NCI-H1694 (cell line): ENCODE measurements at places on chromosomes 6 and 20.

GRCh38 chr6:46653439-46654195 is 842 bp downstream of the SLC25A27 start:
- no peak for DNase-seq

GRCh38 chr6:161367472-161367871 is 93.6 kb upstream of the AGPAT4 start:
- no peak for DNase-seq

- no peak for DNase-seq
These were observed 26.5 kb upstream of the PLEKHG1 start for GRCh38 chr6:150573041-150573681.

DNA sequence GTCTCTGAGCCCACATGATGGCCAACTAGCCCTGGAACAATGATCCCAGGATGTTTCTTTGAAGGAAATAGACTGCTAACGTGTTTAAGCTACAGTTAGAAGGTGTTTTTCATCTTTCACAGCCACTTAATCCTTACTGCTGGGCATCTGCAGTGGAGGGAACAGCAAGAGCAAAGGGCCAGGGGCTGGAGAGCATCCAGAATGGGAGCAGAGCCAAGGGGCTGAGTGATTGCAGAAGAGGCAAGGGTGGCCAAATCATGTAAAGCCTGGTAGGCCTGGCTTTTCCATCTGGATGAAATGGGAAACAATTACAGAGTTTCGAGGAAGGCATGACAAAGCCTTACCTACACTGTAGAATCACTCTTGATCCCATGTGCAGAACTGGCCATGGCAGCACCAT is 18.7 kb upstream of the LAMP5 start:
- DNase-seq: no peak

GRCh38 chr20:57407541-57407956 is 16.4 kb downstream of the RBM38 start:
- DNase-seq: no peak

DNA sequence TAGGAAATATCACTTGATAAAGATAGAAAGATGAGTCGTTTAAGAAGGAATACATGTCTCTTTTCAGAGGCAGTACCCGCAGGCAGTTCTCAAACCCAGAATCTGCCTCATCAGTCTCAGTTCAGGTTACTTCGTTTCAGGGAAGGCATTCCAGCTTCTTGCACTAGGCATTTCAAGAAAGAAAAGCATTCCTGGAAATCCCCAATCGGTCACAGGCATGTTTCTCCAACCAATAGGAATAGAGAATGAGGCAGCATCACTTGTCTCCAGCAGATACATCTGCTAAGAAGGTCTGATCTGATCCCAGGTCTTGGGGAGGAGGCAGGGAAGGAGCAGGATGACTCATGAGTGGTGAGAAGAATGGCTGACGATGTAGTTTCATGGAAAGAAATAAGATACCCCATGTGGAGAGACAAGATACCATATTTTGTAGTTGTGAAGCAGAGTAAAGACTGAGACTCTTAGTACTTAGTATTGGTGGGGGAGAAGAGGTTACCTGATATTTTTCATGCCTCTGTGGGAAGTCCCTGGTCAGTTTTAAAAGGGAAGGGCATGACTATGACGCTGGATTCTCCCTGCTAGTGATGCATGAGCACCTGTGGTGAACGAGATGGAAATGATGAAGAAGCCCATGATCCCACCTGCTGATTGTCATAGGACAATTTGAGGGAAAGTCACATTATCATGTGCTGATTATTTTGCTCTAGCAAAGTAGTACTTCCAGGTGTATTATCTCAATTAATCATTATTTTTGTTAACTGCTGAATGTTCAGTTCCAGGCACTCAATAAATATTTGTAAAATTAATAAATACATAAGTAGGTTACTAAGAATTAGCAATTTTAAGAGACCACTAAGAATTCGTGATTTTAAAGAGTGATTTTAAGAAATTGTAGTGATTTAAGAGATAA is 20.3 kb upstream of the HLA-DRB1 start:
- DNase-seq: no peak
